SW480 (cell line): ENCODE measurements at places on chromosomes 3 and 15.

- DNase-seq = no peak
These were observed 266.9 kb upstream of the SLCO3A1 start for GRCh38 chr15:91586560-91586959.

GRCh38 chr3:9859530-9860025, 15.8 kb upstream of the RPUSD3 start:
- DNase-seq = no peak

- DNase-seq = no peak
These were observed 41.2 kb downstream of the RASGRF1 start for GRCh38 chr15:79049416-79049815.

GRCh38 chr3:197027896-197028727, 1.5 kb downstream of the MELTF start:
- DNase-seq = no peak

GRCh38 chr3:43287500-43287873, 1.1 kb downstream of the SNRK start:
- DNase-seq = no peak

DNA sequence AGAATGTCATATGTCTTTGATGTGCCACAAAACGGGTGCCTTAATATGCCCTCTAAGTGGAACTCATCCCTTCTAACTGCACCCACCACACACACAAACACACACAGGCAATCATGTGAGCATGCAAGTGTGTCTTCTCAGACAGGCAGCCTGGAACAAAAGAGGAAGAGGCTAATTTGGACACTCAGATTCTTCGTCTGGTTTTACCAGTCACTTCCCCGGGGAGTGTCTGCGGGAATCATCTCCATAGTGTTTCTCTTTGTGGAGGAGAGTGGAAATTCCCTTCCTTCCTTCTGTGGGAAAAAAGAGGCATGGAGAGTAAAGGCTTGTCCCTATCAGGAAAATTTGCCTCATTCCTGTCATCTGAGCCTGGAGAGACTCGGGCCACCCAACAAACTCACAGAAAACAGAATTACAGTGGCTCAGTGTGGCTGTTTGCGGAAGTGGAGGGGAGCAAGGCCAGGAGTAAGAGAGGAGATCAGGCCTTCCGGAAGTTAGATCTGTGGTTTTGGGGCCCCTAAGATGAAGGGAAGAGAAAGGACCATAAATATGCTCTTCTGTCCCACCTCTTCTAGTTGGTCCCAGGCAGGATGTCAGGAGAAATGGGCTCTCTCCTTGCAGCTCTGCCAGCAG, 212.6 kb upstream of the SEMA6D start:
- no peak for DNase-seq

DNA sequence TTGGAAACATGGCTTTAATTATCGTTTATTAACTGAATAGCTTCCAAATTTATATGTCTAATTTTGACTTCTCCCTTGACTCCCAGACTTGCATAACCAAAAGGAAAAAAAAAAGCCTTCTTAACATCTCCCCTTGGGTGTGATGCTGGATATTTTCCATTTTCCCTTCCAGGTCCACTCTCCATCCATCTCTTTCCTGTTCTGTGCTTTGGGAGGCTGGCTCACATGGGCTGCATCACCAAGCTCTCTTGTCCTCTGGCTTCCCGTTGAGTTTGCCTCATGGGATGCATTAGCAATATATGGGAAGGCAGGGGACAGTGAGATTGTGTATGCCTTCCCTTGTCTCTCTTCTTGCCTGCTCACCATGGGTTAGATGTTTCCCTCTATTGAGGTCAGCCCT, 77.8 kb upstream of the FAM98B start:
- DNase-seq = no peak

DNA sequence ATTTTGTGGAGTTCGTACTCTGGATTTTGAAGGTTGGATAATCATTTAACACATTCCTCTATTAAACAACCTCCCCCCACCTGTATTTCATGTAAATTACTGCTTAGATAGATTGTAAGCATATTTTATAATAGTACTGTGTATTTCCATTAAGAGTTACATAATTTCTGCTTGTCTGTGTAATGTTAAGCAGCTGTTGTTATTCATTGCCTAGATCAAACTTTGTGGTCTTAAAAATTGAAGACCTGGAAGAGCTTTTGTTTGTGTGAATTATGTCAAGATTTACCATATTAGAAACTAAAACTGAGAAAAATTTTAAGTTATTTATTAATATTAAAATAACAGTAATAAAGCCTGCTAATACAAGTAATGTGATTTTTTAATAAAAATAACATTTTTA, 11.1 kb downstream of the SETD5 start:
- DNase-seq = no peak

DNA sequence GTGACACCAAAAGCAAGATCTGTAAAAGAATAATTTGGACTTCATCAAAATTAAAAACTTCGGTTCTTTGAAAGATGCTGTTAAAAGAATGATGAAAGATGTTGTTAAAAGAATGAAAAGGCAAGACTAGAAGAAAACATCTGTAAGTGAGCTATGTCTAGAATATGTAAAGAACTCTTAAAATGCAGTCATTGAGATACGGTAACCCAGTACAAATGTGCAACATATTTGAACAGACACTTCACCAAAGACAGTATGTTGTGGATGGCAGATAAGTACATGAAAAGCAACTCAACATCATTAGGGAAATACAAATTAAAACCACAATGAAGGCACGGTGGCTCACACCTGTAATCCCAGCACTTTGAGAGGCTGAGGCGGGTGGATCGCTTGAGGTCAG, 139.5 kb downstream of the LRIG1 start:
- no peak for DNase-seq

- DNase-seq = peak; percentile 12
These were observed 3.0 kb downstream of the ISLR start for GRCh38 chr15:74176262-74177214.
